ENCODE measurements at places on chromosomes 4 and X.

GRCh38 chrX:572538-573124 is 58.0 kb upstream of the SHOX start:
- no peak for DNase-seq

- peak; percentile 28 for DNase-seq
Observed at GRCh38 chr4:113682730-113683537, 78.6 kb downstream of the CAMK2D start.

DNA sequence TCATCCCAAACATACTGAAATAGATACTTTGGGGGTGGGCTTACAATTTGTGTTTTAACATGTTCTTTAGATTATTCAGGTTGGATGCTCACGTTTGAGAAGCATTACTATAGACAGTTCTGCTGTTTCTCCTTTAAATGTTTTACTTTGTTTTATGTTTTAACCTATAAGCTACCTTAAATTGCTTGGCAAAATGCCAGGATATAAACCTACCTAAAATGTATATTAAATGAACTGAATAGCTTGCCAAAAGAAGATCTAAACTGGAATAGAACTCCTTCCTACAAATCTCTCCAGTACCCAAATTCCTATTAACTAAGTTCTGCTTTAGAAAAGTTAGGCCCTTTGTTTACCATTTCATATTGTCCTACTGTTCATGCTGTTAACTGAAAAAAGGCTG is 124.4 kb downstream of the TBX22 start:
- no peak for DNase-seq

DNA sequence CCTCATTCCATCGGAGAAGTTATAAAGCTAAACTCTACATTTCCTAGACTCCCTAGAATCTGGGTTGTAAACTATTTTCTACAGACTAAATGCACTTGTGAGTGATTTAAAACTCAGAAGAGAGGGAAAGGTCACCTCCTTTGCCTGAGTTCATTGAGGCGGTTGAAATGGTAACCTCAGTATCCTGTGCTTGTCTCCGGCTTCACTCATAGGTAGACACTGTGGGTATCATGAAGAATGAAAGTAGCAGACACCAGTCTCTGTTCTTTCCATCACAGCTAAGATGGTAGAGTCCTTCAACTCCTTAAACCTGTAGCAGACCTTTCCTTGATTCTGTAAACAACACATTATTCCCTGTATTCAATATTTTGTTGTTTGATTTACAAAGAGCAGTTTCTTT is 291.3 kb upstream of the ANKRD50 start:
- DNase-seq: no peak

DNA sequence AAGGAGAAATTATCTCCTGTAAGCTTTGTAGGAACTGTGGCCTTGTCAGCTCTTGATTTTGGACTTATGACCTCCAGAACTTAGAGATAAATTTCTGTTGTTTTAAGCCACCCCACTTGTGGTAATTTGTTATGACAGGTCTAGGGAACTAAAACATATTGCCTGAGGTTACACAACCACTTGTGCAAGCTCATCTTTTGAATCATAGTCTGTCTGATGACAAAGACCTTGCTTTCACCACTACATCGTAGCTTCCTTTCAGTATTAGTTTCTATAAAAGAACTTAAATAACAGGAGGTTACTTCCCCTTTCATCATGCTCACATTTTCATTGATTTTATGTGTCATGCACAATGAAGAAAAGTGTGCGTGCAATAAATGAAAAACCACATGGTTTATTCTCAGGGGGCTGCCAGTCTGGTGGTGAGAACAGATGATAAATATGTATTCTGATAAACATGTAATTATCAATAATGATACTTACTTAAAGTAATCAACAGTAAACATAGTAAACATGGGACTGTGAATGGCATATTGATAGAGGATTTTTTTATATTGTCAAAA is 690.0 kb upstream of the HS3ST1 start:
- no peak for DNase-seq

GRCh38 chrX:103747163-103747562 is 29.5 kb upstream of the PLP1 start:
- DNase-seq: no peak

- no peak for DNase-seq
Observed at GRCh38 chr4:147550626-147551246, 66.5 kb upstream of the TMEM184C start.

DNA sequence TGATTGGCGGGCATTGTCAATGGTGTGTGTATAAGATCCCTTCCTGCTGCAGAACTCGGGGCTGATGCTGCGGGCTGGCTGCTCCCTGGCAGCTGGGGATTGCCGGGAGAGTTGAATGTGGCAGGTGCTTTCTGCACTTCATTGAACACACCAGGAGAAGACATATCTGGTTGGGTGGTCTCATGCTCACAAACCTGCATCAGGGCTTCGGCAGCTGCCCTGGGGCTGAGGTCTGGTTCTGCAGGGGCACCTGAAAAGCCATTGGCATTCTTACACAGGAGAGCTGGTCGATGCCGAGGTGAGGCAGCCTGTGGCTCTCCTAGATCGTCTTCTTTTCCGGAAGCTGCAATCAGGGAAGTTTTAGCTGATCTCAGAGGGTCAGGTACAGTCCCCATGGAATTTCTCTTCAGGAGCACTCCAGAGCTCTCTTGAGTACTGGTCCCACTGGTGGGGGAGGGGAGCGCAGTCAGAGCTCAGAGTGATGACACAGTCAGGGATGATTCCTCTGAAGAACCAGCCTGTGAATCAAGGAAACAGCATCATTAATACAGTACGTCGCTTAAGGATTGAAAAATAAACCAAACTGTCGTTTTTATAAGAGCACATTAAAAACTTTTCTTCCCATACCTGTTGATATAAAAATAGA is 57.8 kb downstream of the GPRIN3 start:
- DNase-seq: no peak

GRCh38 chr4:165433529-165433928 is 54.7 kb downstream of the CPE start:
- no peak for DNase-seq

DNA sequence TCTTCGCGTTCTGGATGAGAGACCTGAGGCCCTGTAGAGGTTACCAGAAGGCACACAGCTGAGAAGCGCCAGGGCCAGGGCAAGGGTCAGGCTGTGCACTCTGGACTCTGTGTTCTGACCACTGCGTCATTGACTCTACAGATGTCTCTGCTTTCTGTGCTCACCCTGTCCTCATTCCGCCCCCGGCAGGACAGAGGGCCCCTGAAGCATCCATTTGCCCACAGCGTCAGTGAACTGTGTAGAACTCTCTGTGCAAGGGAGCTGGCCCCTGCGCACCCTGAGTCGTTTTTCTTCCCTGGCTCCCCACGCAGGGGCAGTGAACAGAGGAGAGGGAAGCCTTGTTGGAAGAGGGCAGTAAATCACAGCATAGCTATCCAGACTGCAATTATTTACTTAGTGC is 6.1 kb upstream of the WAS start:
- DNase-seq: no peak

GRCh38 chr4:4792466-4792865 is 67.0 kb upstream of the MSX1 start:
- no peak for DNase-seq

DNA sequence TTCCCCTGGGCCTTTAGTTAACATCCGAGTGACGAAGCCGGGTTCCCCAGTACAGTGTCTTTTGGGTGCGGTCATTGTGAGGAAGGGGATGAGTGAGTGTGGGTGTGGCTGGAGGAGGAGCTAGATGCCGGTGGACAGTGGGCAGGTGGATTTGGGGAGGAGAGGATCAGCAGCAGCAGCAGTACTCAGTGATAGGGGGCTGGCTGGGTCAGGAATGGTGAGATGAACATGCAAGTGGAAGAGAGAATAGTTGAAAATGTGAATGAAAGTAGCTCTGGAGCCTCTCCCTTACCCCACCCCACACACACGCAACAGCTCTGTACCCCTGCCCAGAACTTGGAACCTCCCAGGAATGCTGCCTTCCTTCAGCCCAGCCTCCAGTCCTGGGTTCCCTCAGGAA is 4.5 kb downstream of the TSR2 start:
- no peak for DNase-seq

DNA sequence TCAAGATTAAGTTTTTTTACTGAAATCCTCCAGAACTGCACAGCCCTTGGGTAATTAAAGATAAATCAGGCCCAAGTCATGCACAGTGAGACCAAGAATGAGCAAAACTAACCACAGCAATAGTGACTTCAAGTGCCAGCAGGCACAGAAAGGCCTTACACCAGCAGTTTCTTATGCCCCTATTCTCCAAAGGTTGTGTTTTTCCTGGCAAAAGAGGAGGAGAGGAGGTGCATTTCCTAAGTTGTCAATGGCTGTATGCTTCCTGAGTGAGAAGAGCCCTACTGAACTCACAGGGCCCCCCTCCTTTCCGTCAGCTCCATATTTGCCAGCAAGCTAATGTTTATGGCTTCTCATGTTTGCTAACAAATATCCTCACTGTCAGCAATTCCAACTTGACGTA is 418.7 kb upstream of the INTU start:
- DNase-seq: no peak

- DNase-seq: no peak
Observed at GRCh38 chrX:25344161-25344936, 328.6 kb upstream of the ARX start.

DNA sequence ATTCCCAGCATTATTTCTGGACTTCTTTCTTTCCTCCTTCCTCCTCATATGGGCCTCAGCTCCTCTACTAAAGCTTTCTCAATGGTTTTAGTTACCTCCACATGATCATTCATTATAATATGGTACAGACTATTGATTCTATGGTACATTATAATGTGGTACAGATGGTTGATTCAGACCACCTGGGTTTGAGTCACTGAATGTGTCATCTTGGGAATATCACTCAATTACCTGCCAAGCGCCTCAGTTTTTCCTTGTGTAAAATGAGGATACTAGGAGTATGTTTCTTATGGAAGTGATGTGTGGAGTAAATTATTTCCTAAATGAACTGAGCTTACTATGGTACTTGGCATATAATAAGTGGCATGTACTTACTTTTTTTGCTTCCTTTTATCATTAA is 27.7 kb downstream of the SLIT2 start:
- no peak for DNase-seq

DNA sequence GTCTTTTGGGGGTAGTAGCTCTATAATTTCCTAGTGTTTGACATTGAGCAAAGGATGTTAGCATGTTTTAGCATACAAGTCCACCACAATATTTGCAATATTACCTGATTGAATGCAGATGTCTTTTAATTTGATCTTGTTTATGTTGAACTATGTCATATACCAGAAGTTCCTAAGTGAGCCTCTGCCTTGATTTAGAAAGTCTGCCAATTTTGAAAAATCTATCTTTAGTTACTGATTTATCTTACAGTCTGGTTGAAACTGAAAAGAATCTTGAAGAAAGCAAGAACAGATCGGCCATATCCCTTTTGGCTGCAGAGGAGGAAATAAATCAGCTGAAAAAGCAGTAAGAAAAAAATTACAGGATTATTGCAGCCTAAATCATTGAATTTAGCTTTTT is 18.5 kb downstream of the SPATA18 start:
- DNase-seq: no peak

DNA sequence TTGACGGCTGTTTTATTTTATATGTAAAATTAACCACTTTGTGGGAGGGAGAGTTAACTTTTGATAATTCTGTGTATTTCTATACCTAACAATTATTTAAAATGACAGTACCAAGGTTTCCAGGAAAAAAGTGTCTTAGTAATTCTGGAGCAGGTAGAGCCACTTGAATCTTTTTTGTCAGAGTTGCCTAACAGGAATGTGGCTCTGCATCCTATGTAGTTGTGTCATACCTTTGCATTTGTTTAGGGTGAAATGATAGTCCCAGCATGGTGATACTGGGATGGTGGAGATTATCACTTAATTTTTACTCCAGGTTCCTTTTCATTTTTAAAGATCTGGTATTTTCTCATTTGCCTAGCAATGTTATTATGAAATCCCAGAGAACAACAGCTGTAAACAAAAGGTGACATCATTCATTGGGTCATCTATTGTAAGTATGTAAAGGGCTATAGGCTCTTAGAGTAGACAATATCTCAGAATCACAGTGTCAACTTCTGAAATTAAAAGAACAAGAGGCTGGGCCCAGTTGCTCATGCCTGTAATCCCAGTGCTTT is 9.6 kb downstream of the SGMS2 start:
- no peak for DNase-seq

- no peak for DNase-seq
Observed at GRCh38 chrX:139113708-139114107, 402.2 kb upstream of the FGF13 start.

GRCh38 chrX:67585401-67585800 is 41.6 kb downstream of the AR start:
- no peak for DNase-seq

DNA sequence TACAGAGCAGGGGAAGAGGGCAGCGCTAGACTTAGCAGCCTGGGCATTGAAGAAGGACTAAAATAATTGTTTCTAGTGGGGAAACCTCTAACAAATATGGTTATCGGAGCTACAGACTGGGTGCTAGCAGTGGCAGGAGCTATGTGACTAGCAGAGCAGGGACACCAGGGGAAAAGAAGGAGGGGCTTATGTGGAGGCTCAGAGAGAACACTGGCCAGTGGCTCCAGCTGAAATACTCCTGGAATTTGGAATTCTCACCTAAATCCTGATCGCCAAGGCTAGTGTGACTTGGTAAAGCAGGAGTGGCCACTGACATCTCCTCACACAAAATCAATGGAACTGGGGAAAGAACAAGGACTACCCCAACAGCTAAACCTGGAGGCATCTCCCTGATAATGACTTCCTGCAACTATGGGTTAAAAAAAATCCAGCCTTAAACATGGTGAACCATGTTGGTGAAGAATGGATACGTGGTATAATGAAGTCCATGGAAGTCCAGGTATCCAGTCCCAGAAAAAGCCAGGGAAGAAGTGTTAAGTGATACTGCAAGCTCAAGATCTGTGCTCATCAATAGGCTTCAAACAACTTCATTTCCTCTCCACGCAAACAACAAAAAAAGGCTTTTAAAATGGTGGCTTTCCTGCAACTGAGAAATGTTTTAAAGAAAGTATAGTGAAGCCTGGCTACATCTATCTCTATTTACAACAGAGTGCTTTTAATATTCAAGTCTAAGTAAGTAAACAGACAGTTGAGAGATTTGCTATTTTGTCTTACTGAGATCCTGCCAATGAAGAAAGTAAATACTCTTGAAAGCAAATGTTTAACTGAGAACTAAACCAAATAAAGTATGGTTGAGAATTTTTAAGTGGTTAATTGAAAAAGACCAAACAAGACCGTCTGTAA is 1.8 kb downstream of the TAPT1 start:
- no peak for DNase-seq

GRCh38 chr4:94389595-94390267 is 47.1 kb upstream of the HPGDS start:
- DNase-seq: no peak

DNA sequence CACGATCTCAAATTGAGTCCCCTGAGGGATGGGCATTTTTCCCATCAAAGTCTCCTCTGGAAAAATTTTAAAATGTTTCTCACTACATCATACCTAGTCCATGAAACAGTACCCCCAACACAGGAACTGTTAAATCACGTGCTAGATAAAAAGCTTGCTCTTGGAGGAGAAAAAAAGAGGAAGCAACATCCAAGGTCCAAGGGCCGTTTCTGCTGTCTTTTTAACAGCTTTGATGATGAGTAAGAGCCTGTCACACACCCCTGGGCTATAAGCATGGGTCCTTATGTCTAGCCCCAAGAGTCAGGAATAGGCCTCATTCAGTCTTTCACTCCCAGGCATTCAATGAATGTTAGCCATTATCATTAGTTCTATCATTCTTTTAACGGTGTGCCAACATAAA is 128.9 kb downstream of the SH3KBP1 start:
- no peak for DNase-seq
